Fibroblast of skin of right quadriceps (primary cell): ENCODE measurements at places on chromosomes 7 and 10.
A peak's percentile ranks its signal among the peaks of the same experiment; 100 is the strongest.

DNA sequence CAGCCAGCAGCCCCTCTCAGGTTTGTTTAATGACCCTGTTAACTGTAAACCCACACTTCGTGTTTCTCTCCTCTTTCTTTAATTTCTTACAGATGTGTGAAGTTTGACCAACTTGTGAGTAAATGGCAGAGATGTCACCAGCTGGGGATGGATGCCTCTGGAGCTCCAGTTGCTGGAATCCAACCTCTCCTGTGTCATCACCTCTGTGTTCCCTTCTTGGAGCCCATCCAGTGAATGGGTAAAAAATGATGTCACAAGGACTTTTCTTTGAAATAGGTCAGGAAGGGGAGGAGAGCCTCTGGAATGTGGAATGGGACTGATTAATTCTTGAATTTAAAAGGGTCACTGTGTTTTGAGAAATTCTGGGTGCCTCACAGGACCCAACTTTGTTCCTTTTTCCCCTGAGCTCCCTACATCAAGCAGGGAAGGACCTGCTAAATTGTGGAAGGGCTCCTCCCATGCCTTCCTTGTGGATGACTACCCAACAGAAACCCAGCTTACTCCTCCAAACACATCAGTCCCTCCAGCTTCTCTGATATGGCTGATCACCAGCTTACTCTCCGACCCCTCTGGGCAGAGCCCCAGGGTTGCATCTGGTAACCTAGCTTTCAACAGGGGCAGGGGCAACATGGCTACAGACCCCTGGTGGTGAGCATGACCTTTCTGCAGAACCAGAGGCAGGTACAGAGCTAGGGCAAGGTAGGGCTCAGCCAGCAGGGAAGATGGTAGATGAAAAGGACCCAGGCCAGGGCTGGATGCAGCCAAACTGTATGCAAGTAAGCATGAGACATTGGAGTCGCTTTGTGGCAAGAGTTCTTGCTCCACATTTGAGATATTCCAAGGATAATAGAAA lies 67.5 kb downstream of the STRA8 start:
- DNase-seq = peak; percentile 37

GRCh38 chr10:75623310-75624093 lies 192.1 kb downstream of the LRMDA start:
- DNase-seq = no peak

DNA sequence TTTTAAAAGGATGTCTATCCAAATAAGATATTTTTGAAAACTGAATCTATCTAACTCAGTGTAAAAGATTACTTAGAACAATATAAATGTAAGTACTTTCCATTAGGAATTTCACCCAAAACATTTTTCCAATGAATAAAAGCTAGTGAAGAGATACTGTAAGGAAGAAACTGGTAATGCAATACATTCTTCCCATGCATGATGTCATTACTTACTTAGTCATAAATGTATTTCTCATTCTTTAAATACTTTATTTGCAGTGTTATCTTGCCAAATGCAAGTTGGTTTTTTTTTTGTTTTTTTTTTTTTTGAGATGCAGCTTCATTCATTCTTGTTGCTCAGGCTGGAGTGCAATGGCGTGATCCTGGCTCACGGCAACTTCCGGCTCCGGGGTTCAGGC lies 265.6 kb downstream of the PHF14 start:
- DNase-seq = peak; percentile 71

GRCh38 chr7:76354981-76355730 lies 3.6 kb downstream of the YWHAG start:
- no peak for DNase-seq

GRCh38 chr7:92831716-92832533 lies 4.4 kb downstream of the CDK6 start:
- peak; percentile 93 for DNase-seq

- no peak for DNase-seq
Observed at GRCh38 chr7:130393841-130394411, 13.6 kb downstream of the CPA1 start.

DNA sequence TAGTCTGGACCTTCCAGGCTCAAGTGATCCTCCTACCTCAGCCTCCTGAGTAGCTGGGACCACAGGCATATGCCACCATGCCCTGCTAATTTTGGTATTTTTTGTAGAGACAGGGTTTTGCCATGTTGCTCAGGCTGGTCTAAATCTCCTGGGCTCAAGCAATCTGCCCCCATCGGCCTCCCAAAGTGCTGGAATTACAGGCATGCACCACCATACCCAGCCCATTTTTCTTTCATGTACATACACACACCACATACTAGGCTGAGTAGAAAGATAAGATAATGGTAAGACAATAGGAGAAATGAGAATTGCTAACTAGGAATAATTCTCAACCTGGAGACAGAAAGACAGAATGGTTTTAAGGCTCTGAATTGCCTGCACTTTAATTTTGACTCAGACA lies 83.8 kb downstream of the CPEB3 start:
- DNase-seq = no peak

DNA sequence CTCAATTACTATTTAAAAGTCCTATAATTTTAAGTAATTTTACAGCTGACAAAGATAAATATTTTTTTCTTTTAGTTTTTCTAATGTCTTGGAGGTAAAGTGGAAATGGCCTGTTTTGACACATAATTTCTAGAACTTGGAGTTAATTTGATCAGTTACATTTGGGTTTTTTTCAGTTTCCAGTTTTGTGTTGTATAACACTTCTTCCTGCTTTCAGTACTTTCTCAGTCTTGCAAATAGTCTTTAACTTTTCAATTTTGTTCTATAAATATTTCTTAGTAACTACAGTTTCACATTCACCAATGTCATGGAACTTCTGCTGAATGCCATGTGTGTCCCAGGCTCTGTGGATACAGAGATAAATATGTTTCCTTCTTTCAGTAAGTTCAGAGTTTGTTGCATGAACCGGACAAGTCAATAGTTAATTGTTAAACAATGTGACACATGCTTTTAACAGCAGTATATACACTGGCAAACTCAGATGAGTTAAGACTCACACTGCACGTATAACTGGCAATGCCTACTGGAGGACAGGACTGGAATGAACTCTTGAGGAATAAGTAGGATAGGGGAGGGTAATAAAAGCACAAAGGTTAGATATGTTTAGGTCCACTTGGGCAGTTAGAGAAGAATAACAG lies 4.6 kb downstream of the SHOC2 start:
- no peak for DNase-seq

- DNase-seq = no peak
Observed at GRCh38 chr10:19738440-19738839, 77.8 kb upstream of the PLXDC2 start.

DNA sequence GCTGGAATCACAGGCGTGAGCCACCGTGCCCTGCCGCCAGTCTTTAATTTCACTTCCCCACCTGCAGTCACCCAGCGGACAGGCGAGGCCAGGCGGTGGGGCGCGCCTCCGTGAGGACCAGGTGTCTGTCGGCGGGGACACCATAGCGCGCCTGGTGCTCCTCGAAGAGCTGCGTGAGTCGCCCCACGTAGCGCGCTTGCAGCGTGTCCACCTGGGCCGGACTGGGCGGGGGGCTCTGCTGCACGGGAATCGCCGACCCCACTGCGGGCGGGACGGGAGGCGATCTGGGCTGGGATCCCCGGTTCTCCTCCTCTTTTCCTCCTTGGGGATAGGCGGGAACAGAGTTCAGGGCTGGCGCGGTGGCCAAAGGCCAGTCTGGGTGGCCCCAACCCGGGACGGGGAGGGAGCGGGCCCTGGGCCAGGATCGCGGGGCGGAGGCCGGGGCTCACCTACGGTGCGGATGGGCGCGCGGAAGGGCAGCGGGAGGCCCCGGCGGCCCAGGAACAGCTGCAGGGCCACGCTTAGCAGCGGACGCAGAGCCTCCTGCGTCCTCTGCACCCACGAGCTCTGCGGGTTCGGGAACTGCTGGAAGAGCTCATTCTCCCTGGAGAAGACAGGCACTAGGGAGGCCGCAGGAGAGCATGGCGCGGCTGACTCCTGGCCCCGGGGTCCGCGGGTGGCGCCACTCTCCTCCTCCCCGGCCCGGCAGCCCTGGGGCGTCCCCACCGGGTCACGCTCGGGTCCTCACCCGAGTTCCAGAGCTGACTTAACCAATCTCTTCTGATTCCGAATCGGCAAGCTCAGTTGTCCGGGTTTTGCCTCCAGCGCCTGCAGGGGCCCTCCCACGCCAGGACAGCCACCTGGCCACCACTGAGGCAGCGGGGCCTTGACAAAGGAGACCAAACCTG lies 1.1 kb upstream of the MOGAT3 start:
- no peak for DNase-seq

- no peak for DNase-seq
Observed at GRCh38 chr10:125030567-125031197, 88.8 kb downstream of the ZRANB1 start.

DNA sequence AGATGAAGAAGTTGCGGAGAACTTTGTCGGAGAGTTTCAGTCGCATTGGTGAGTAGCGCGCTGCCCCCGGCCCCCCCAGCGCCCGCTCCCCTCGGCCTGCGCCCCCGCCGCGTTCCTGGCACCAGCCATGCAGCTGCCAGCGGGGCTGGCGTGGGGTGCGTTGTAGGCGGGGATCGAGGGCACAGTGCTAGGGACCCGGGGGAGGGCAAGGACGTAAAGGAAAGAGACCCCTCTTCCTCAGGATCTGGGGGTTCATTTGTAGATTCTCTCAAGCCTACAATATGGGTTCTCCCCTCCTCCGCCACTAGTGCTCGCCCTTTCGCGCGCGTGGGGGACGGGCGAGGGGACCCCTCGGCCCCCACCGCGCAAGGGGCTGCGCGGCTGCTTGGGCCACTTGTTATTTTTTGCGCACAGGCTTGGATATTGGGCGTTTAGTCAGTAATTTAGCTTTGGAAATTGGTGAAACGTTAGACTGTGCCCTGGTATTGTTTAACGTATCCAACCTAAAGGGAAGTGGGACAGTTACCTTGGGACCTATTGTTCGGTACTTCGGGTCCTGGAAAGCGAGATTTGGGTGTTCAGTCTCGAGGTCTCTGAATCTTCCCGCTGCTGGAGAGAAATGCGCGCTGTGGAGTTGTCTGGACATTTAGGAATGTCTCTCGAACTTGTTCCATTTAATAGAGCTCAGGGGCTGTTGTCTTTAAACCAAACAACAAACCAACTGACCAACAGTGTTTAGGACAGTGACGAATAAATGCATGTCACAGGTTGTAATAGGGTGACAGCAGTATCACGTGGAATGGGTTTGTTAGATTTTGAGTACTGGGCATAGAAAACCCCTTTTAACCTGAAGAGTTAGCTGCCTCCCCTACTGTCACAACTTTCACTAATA lies 796 bp downstream of the CDK14 start:
- peak; percentile 55 for DNase-seq

- DNase-seq = no peak
Observed at GRCh38 chr10:85914720-85915119, 451.9 kb downstream of the GRID1 start.

GRCh38 chr7:31529103-31529502 lies 15.2 kb downstream of the ITPRID1 start:
- DNase-seq = no peak

GRCh38 chr7:134587750-134588149 lies 38.8 kb downstream of the AKR1B15 start:
- no peak for DNase-seq

GRCh38 chr10:66836057-66836456 lies 89.8 kb upstream of the LRRTM3 start:
- peak; percentile 92 for DNase-seq
